T follicular helper cell (primary cell): ENCODE measurements at places on chromosomes 11 and 22.

- peak; percentile 22 for DNase-seq
Measured at GRCh38 chr11:75328426-75329277, 22.8 kb downstream of the ARRB1 start.

DNA sequence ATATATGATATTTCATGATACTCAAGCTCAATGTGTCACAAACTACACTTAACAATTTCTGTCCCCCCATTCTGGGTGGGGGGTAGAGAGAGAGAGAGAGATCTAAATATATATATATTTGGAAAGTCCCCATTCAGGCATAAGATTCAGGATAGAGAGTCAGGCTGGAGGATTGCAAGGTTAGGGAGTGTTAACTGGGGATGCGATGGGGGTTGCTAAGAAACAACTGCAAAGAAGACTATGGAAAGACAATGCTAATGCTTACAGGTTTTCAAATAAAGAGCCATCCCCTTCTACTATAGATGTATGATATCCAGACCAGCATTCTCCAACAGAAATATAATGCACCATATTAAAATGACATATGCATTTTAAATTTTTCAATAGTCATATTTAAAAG, 79.2 kb upstream of the OR5AK2 start:
- DNase-seq: no peak

GRCh38 chr11:82959987-82960778, 58.6 kb downstream of the DDIAS start:
- peak; percentile 25 for DNase-seq

GRCh38 chr11:75831915-75832502, 17.0 kb downstream of the UVRAG start:
- no peak for DNase-seq

GRCh38 chr11:35478471-35479091, 46.8 kb downstream of the PAMR1 start:
- no peak for DNase-seq

GRCh38 chr22:48424201-48424627, 1403.5 kb downstream of the BRD1 start:
- no peak for DNase-seq

DNA sequence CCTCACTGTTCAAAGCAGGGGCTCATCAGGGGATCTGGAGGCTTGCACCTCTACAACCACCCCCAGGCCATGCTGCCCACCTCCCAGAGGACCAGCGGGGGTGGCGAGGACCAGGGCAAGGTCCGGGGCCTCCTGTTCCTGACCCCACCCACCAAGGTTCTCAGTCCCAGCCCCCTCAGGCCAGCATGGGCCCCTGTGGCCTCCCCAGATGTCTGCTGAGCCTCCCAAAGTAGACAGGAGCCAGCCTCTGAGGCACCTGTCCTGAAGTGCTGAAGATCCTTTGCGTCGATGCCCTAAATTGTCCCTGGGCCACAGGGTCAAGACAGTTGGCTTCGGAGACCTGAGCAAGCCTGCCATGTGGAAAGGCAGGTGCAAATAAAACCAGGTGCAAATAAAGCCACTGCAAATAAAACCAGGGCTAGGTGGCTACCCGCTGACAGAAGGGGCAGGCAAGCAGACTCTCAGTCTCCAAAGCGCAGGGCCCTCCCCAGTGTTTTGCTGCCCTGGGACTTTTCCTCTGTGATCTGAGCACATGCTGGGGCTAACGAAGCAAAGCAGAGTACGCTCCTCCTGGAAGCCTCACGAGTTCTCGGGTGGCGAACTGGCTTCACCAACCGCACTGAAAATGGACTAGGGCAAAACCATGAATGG, 22.4 kb upstream of the ARFGAP3 start:
- no peak for DNase-seq

- DNase-seq: no peak
Measured at GRCh38 chr22:42868751-42869251, 11.7 kb upstream of the ARFGAP3 start.

GRCh38 chr11:116637766-116638165, 135.0 kb downstream of the BUD13 start:
- DNase-seq: no peak

GRCh38 chr22:47036352-47036751, 273.9 kb downstream of the TBC1D22A start:
- DNase-seq: no peak

DNA sequence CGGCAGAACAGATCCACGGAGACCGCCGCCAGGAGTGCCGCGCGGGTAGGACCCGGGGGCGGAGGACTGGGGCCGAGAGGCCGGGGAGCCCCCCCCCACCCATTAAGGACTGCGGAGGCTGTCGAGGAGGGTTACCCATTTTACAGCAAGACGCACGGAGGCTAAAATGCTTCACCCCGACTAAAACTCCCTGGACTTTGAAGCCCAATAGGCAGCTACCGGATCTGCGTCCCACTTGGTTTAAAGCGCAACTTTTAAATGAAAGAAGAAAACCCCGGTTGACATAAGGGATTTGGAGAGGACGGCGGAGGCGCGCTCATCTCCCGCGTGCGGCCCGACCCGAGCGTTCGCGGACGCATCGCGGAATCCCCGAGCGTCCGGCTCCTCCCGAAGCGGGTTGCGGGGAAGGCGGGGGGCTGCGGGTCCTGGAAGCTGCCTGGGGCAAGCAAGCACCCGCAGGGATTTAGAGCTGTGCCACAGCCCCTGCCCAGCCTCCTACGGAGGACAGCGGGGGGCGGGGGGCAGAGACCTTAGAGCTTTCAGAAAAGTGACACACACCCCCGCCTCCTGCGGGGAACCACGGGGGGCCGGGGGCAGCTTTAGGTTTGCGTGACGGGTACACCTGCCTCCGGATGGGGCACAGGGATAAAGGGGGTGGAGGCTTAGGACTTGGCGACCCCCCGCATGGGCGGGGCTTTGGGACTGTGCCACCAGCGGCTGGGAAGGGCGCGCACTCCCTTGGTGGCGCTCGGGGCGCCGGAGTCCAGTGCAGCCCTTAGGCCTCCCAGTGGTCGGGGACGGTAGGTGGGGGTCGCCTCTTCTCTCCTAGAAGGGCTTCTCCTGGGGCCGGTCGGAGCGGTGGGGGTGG, 760 bp upstream of the CELSR1 start:
- DNase-seq: no peak

- no peak for DNase-seq
Measured at GRCh38 chr11:48083421-48083820, 103.1 kb downstream of the PTPRJ start.

DNA sequence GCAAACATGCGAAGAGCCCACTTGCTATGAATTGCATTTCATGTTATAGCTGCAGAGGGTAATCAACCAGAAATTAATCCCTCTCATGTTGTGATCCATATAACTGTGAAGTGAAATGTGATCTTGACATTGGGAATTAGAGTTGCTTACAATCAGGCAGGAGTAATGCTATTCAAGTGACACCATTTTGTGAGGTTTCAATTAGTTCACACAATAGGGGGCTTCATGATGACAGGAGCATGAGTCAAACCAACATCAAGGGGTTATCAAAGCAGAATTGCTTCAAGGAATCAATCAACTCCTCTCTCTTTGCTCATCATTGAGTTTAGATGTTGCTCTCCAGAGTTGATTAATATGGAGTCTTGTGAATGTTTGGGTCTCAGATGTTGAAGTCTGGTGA, 1585.2 kb upstream of the TENM4 start:
- DNase-seq: no peak

GRCh38 chr11:79021601-79022000, 419.2 kb downstream of the TENM4 start:
- no peak for DNase-seq

- DNase-seq: peak; percentile 76
Measured at GRCh38 chr11:44095506-44096359, at the start of gene EXT2. Gene EXT2, plus strand, starts transcription at chr11:44095678. Its CDS starts 12,035 bp downstream, at chr11:44107713.

DNA sequence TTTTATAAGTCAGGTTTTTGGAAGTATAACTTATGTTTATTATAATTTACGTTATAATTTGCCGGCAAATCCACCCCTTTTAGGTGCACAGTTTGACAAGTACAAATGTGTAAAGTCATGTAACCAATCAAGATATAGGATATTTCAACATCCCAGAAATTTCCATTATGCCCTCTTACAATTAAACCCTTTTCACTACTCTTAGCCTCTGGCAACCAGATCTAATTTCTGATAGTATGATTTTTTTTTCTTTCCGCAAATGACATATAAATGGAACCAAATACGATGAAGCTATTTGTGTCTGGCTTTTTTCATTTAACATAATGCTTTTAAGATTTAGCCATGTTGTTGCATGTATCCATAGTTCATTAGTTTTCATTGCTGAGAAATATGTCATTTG, 69.5 kb upstream of the HTATIP2 start:
- no peak for DNase-seq

DNA sequence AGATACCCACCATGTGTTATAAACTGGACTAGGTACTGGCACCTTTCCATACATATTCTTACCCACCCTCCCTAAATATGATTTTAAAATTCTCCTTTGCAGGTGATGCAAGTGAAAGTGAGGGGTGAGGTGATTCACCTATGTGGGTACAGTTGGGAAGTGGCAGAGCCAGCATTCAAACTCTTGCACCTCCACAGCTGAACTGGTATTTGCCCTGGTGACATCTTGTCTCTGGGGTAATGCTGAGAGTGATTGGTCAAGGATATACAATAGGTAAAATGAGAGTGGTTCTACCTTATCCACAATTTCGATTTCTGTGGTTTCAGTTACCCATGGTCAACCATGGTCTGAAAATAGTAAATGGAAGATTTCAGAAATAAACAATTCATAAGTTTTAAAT, 288.2 kb downstream of the MIAT start:
- no peak for DNase-seq

- DNase-seq: no peak
Measured at GRCh38 chr11:114296605-114297372, 590 bp downstream of the NNMT start.

GRCh38 chr11:763073-763463, 14.2 kb downstream of the GATD1 start:
- DNase-seq: no peak

DNA sequence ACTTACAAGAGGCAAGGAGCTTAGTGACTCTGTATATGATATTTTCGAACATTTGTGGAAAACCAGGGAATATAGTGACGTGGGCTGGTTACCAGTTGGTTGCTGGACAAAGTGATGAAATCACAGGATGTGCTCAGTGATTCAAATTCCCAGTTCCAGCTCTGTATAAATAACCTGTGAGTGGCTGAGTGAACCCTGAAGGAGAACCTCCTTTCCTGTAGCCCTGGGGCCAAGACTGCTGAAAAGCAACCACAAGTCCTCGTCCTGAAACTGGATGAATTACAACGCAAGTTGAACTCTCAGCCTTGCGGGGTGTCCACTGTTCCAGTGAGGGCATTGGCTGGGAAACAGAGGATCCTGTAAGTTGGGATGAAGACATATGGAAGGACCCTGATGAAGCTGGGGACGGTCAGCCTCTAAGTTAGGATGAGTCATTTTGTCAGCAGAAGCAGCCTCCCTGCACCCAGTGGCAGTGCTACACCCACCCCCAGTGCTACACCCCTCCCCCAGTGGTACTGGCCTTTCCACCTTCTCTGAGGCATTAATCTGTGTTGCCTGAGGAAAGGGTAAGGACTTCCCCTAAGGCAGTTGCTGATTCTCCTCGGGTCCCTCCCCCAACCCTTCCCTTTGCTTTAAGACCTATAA, 22.0 kb upstream of the CD81 start:
- no peak for DNase-seq

- DNase-seq: no peak
Measured at GRCh38 chr11:77110836-77111235, 8.2 kb downstream of the OMP start.

DNA sequence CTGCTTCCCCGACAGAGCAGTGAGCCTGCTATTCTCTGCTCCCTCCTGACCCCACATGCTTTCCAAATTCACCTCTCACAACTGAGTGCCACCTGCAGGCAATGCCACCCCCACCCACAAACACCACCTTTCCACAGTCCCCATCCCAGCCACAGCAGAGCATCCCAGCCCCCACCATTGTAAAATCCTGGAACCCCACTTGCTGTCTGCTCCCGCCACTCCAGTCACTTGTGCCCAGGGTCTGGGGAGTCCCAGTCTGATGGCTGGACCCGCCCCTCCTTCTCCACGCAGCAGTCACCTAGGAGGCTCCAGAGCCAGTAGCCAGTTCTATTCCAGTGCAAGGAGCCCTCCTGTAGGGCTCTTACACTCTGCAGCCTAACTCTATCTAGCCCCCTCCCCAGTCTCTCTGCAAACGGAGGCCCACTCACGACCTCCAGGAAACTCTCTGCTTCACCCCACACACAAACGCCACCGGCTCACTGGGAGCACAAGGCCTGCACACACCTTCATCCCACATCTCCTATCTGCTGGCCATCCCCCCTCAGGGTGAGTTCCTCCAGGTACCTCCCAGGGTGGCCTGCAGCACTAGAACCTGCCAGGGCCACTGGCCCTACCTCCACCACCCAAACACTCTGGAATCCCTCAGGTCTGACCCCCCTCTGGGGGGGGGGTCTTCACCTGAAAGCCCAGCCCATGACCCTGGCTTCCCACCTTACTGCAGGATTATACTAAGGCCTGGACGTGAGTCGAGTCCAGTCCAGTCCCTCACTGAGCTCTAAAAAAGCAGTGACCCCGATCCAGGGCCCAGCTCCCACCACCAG, 1.4 kb downstream of the GNB1L start:
- DNase-seq: no peak

DNA sequence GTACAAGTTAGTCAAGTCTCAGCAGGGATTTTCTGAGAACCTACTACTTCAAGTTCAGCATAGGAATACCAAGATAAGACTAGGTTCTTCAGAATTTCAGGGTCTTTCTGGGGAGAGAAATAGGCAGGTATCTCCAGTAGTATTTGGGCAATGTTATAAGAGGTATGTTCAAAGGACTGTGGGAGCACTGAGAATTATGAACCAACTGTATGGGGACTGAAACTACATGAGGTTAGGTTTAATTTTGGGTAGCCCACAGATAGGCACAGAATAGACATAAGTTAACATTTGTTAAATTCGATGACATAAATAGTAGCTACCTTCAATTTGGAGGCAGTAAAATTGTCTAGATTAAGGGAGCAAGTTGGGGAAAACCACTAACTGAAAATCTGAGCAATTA, 9.2 kb upstream of the GAB2 start:
- DNase-seq: no peak

DNA sequence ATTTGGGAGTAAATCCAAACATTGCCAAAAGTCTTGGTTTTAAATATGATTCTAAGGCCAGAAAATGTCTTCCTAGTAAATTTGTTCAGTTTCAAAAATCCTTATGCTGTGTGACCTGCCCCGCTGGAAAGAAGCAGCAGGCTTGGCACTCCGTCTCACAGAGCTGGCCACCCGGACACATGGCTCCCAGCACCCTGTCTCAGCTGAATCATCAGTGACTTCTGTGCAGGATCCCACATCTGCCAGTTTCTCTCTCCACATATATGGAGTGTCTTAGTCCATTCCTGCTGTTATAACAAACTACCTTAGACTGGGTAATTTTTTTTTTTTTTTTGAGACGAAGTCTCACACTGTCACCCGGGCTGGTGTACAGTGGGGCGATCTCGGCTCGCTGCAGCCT, 356.7 kb downstream of the TBC1D22A start:
- no peak for DNase-seq

DNA sequence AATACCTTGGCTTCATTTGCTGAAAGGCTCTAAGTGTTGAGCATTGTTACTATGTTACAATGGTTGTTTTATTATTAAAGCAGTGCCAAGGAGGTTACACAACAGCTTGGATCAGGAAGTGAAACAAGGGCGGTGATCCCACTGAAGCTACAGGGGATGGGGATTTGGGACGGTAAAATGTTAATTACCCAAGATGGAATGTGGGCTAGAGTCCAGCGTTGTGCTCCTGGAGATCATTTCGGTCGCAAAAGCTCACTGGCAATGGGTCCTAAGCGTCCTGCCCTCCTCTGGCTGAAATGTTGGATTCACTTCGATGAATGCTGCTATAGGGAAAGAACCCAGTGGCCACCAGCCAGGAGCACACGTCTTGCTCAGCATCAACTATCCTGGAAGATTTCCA, 48.3 kb downstream of the FAM83F start:
- DNase-seq: no peak

- no peak for DNase-seq
Measured at GRCh38 chr22:42831712-42832111, 25.4 kb downstream of the ARFGAP3 start.
